CD4-positive, alpha-beta T cell treated with Interleukin-15 for 4 hours (primary cell): ENCODE measurements at places on chromosomes 4 and X.

GRCh38 chr4:4260185-4260751 lies 12.2 kb upstream of the TMEM128 start:
- DNase-seq: peak; percentile 77

GRCh38 chr4:152956650-152957436 lies 20.7 kb downstream of the FHDC1 start:
- DNase-seq: no peak

- no peak for DNase-seq
These were observed 106.6 kb downstream of the NSUN7 start for GRCh38 chr4:40856277-40856839.

DNA sequence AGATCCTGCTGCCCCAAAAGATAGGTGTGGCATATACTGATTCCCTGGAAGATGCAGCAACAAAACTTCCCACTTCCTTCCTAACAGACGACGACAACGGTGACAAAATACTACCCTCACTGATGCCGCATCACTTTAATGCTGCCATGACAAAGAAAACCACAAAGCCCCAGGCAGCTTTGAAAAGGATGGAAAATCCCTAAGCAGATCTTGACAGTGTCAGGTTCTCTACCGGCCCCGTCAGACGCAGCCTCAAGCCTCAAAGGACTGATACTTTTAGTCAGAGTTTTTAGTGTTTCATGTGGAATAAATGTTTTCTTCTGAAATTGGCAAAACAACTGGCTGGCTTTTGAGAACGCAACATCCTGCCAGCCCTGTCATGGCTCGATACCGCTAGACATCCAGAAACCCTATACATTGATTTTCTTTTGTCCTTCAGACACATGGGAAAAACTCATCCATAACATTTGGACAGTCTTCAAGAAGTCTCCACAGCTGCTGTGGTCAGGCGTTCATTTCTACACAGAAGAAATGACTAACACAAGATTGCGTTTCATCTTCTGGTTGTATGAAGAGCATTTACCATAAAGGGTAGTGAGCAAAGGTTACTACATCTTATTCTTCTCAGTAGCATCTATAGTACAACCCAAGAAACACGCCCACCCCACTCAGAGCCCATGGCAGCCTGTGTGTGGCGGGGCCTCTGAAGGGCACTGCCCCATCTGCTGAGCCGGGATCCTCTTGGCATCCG lies 60.1 kb downstream of the GATB start:
- no peak for DNase-seq

- no peak for DNase-seq
These were observed 4.6 kb downstream of the FTSJ1 start for GRCh38 chrX:48480583-48480982.

GRCh38 chr4:10095296-10095991 lies 21.2 kb downstream of the WDR1 start:
- peak; percentile 42 for DNase-seq

DNA sequence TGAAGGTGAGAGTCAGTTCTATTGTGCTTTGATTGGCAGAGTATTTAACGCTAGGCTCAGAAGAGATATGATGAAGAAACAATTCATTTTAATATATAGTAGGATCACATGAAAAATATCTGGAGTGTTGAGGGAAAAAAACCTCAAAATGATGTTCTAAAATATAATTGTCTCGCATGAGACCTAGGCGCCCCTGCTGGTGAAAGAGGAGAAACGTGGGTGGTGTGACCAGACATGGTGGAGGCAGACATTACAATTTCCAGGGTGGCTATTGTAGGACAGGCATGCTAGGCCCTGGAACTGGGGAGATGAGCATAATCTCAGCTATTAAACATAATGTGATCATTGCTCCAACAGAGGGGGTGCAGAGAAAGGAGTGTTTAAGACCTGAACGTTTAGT lies 210.0 kb downstream of the HS3ST1 start:
- DNase-seq: no peak

DNA sequence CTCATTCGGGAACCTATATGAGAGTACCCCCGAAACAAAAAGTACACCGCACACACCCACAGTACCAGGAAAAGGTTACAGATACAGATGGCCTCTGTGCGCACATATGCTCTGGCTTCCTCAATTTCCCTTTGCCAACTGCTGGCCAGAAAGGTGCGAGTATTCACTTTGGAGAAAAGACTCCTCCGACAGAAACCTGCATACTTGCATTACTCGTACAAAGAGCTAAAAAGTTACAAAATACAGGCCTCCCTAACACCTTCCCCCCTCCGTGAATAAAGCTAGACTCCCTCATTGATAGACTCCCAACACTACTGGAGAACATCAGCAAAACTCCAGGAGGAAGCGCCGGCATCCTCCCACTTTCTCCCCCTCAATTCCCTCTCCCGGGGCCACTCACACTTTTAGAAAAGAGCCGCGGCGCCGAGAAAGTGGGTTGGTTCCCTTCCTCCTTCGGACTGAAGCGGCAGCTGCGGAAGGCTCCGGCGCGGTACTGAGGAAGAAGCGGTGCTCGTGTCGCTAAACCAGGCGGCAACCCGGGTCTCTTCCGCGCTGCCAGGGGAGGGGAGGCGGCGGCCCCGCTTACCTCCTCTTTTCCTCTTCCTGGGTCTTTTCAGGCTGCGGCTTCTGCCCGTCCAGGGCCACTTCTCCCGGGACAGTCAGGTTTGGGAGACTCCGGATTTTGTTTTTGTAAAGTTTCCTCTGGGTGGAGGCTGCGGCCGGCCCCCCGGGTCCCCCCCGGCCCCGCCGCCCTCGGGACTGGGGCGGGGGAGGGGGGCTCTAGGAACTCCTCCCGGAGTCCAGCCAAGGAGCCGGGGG lies 1.1 kb downstream of the FBXW7 start:
- peak; percentile 38 for DNase-seq

- no peak for DNase-seq
These were observed 69.9 kb upstream of the FBXW7 start for GRCh38 chr4:152605641-152606335.

DNA sequence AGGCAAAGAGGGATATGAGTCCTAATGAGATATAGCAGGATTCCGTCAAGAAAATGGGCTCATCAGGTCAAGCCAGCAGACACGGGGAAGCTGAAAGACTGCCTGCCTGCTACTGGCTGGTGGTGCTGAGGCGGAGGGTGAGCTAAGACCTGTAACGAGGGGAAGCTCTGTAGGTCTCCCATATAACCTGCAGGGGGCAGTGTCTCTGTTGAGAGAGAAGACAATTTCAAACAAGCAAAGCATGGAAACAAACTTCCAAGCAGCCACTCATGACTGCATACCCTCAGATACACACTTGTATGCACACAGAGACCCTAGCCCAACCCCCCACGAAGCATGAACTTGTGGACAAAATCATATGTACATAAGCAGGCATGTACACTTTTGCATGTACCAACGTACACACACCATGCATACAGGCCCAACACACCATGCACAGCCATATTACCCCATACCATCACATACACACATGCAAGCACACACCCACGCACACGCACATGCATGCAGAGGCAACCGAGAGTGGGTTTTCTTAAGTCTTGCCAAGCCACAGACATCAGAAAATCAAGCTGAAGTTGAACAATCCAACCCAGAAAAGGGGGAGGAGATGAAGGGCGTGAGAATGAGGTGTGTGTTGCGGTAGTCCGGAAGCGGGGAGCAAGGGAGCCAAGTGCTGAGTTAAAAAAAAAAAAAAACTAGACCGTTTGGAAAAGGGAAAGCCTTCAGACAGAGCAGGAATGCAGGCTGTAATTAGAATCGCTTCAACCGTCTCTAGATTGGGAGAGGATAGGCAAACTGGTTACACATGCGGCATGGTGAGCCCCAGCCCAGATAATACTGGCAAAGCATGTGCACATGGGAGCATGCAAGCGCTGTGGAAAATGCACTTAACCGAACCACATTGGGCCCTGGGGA lies 71.0 kb downstream of the PJA1 start:
- peak; percentile 26 for DNase-seq

- DNase-seq: no peak
These were observed 248.9 kb downstream of the BCOR start for GRCh38 chrX:39848900-39849299.

GRCh38 chrX:24465532-24465865 lies 413 bp downstream of the PDK3 start:
- no peak for DNase-seq

- DNase-seq: no peak
These were observed 12.0 kb downstream of the BST1 start for GRCh38 chr4:15714646-15715435.

- no peak for DNase-seq
These were observed 102.3 kb downstream of the LARP1B start for GRCh38 chr4:128163177-128164117.

DNA sequence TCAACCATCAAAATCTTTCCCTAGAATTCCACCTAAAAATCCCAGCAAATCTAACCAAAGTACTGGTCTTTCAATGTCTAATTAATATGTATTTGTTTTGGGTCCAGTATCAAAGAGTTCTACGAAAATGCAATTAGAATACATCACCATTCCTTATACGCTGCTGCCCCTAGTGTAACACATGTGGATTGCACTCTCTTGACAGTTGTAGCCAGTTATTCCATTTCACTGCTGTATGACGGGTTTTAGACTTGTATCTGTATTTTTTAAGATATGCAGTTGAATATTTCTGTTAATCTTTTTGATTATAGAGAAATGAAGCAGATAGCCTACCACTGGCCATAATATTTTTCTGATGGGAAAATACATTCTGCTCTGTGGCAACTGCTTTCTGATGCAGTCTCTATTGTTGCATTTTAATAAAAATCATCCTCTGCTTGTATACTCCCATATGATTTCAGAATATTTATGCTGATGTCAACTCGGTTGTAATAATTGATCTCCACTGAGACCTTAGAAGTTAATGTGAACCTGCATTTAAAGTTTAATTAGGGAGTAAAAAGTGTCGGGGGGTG lies 17.1 kb upstream of the PAGE2B start:
- peak; percentile 57 for DNase-seq

- DNase-seq: peak; percentile 4
These were observed 16.8 kb upstream of the COX18 start for GRCh38 chr4:73086095-73086868.

DNA sequence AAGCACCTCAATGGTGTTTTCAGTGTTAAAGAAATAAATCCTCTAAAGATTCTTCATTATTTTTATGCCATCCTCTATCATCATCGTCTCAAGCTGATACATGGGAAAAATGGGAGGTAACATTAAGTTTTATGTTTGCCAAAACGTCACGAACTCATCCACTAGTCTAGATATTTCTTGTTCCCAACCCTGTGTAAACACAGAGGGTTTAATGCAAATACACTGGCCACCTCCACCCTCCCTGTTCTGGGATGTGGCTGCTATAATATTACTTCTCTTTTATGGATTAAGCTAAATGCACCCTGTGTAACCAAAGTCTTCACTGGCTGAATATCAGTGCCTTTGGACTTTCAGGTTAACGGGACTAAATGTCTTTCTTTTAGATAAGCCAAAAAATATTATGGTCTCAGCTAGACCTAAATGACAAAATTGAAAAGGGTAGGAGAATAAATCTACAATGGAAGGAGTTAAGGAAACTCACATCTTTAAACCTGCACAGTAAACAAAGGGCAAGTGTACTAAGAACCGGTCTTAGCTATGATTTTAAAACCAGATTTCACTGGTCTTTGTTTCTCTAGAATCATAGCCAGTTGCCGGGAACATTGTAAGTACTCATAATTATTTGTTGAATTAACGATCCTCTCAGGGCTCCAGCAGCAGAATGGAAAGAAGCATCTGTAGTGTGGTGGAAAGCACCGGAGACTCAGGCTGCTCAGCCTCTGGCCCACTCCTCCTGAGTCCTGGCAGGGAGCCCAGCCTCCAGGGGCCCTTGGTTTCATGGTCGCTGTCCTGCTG lies 103.5 kb upstream of the NOCT start:
- DNase-seq: no peak

GRCh38 chrX:130566028-130566683 lies 164.4 kb downstream of the RBMX2 start:
- no peak for DNase-seq

DNA sequence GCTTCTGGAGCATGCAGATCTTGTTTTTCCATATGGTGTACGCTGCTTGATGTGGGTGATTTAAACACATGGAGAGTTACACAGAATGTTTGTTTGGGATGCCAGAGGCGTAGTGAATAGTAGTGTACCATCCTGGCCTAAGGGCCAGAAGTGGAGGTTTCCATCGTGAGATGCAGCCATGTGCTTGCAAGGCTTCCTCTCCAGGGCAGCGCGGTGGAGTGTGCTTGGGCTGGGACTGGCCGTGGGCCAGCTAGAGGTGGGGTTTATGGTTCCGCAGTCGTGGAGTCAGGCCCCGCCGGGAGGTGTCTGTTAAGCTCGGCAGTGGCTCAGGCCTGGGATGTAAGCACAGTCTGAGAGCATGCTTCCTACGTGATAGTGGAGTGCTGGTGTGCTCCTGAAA lies 14.0 kb downstream of the STOX2 start:
- DNase-seq: no peak

GRCh38 chrX:10482261-10482660 lies 138.1 kb downstream of the MID1 start:
- DNase-seq: no peak
